Amniotic epithelial cell (primary cell): ENCODE measurements at places on chromosomes 5 and 9.

DNA sequence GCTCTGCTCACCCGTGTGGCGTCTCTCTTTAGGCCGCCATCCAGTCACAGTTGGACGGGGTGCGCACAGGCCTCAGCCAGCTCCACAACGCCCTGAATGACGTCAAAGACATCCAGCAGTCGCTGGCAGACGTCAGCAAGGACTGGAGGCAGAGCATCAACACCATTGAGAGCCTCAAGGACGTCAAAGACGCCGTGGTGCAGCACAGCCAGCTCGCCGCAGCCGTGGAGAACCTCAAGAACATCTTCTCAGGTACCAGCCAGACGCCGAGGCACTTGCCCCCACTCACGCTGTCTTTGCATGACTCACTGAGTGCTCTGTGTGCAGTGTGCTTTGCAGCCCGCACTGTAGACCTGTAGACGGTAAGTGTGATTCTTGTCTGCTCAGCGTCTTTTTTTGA is 4.5 kb downstream of the EXOC3 start:
- no peak for DNase-seq

DNA sequence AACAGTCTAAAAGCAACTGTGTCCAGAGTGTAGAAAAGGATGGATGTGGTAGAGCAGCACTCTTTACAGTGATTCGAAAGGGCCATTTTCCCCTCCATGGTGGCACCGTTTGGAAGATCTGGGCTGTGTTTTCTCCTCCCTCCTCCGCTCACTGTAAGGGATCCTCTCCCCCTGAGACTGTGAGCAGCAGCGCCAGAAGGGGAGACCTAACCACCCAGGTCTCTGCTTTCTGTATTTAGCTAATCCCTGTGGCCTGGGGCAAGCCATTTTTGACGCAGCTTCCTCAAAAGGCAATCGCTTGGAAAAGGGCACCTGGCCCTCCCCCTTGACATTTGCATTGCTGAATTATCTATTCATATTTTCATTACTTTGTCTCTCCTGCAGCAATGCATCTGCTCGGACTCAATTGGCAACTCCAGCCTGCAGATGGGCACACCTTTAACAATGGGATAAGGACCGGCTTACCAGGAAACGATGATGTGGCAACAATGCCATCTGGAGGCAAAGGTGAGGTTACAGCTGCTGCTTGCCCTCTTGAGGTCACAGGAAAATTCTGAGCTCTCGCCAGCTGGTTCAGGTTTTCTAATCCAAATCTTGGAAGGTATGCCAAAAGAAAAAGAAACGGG is 244.3 kb upstream of the WWC1 start:
- peak; percentile 59 for DNase-seq

GRCh38 chr5:44389090-44389822 is at the start of gene FGF10:
TSS of gene FGF10 (minus strand) at chr5:44389420. CDS start at chr5:44388682, 738 bp downstream.
- no peak for DNase-seq

GRCh38 chr5:1131191-1131621 is 19.3 kb upstream of the SLC12A7 start:
- no peak for DNase-seq

GRCh38 chr5:23405316-23406068 is 101.9 kb upstream of the PRDM9 start:
- DNase-seq, result peak; percentile 20

DNA sequence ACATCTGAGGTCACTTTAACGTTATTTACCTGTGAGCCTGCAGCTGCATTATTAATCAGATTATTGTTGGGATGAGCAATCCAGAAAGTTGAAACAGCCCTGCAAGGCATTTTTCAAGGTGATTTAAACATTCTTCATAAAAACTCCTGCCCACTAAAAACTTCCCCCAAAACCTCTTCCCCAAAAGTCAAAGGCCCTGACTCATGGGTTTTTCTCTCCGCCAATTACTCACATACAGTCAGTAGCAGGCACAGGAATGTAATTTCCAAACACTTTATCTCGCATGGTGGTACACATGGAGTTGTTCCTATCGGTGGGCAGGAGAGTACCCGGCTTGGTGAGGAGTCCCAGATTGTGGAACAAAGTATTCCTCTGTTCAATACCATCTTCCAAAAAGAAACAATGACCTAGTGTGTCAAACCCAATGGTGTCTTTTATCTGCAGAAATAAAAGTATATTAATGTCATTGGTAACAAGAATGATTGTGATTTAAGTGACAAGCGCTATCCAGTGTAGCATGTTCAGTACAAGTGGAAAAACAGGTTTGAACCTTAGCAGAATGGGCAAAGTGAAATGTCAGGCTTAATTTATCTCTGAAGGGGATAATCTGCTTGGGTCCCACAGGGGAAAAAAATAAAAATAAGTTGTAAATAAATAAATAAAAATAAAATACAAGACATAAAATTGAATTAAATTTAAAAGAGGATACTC is 38.3 kb downstream of the CEMIP2 start:
- peak; percentile 60 for DNase-seq

DNA sequence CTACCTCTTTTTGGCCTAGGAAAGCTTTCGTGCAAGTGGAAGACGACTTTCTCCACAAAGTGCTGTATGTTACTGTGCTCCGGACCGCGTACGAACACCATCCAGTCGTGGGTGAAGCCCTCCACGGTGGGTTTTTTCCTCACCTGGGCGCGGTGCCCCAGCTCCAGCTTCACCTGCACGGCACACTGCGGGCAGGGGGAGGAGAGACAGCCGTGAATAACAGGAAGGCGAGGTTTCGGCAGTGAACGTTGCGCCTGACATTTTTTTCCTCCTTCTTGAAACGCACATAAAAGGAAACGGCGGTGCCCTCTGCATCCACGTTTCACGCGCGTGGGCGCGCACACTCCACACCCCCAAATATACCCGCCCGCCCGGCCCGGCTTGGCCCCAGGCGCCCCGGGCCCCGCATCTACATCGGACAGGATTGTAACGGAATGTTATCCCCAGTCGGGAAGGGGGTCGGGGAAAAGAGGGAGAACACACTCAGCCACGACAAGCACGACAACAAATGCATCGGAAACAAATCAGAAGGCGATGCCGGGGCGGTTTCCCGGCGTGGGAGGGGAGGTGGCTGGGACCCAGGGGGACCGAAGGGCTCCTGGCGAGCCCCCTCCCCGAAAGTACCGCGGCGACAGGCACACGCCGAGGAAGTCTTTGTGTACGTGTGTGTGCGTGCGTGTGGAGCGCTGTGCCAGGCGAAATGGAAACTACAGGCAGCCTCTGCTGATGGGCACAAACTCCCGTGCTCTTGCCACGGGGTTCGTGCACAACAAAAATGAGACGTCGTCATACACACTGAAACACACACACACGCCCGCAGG is 1.4 kb downstream of the MLLT3 start:
- peak; percentile 28 for DNase-seq

DNA sequence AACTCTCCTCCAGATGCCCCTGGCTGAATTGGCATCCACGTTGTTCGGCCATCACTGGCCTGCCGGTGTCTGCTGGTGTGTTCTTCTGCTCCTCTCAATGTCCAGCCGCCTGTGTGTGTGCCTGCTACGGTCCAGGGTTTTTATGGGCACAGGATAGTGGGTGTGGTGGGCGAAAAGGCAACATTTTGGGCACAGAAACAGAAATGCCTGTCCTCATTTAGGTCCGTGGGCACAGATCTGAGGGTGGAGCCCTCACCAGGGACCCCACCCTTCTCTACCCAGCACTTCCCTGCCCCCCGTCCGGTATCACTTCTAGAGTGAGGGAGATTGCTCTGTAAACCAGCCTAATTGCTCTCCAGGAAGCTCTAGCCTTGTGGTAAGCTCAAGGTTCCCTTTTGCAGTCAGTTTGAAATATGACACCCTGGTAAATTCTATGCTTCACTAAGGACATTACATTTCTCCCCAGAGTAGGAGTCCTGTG is 410.1 kb downstream of the MAT2B start:
- DNase-seq, result peak; percentile 46

DNA sequence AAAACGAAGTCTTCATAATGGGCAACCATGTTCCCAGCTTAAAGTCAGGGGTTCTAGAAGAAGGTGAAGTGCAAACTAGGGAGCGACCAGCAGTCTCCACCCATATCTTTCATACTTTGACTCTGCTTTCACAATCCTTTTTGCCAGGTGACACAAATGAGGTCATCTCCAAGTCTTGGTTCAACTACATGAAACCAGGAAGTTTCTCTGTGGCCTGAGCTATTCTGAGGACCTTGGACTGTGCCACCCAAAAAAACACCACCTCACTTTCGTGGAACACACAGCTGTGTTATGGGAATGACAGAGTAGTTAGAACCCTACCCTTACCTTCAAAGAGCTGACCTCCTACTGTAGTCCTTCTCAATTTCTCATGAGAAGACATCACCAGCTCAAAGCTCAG is 309.2 kb downstream of the AGTPBP1 start:
- DNase-seq, result no peak

GRCh38 chr9:93813221-93814076 is 141.7 kb downstream of the BARX1 start:
- no peak for DNase-seq

- DNase-seq, result no peak
Observed at GRCh38 chr5:77638763-77639671, 504 bp upstream of the OTP start.
